ENCODE measurements at places on chromosomes 5 and 9.
A peak's percentile ranks its signal among the peaks of the same experiment; 100 is the strongest.

- no peak overlapping the region for H3K27ac ChIP-seq
- peaks cover 2% of the 10 kb centered on the region for H3K27me3 ChIP-seq
- H3K4me1 ChIP-seq: no peaks in the 10 kb centered on the region
- H3K36me3 ChIP-seq: peaks cover 8% of the 10 kb centered on the region
- no peak for DNase-seq
Measured at GRCh38 chr5:61423487-61424145, 91.6 kb downstream of the ZSWIM6 start.

DNA sequence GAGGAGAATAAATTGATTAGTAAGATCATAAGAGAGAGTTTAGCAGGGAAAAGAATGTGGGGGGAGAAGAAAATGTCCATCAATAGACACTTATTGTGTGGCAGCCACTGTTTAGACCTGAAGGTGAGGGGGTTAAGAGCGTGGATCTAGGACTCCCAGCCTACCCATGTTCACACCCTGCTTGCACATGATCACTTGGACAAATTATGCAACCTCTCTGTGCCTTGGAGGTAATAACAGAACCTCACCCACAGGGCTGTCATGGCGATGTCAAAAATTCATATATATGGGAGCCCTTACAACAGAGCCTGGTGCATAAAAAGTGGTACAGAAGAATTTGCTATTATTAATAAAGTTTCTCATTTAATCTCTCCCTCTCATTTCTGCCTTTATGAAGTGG lies 86.0 kb upstream of the EQTN start:
- H3K27me3 ChIP-seq: peaks cover 2% of the 10 kb centered on the region
- H3K36me3 ChIP-seq: no peaks in the 10 kb centered on the region
- H3K4me3 ChIP-seq: no peak overlapping the region
- no peak overlapping the region for H3K27ac ChIP-seq
- peaks cover 2% of the 10 kb centered on the region for H3K4me1 ChIP-seq

DNA sequence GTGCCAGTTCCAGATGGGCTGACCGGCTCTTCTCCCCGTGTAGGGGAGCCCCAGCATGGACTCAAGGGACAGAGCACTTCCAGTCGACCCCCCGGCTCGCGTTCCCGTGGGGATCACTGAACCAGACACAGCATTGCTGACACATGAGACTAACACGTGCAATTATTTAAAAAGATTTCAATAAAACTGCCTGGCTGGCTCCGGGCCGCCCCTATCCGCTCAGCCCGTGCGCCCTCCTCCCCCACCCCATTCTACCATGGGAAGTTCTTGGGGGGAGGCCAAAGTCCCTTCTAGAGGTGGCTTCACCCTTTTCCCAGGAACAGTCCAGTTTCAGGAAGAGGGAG lies 4.7 kb downstream of the TESK1 start:
- no peak overlapping the region for H3K4me3 ChIP-seq
- peaks cover 9% of the 10 kb centered on the region for H3K27me3 ChIP-seq
- no peaks in the 10 kb centered on the region for H3K4me1 ChIP-seq
- DNase-seq: no peak
- H3K36me3 ChIP-seq: no peaks in the 10 kb centered on the region
- no peak overlapping the region for H3K27ac ChIP-seq

DNA sequence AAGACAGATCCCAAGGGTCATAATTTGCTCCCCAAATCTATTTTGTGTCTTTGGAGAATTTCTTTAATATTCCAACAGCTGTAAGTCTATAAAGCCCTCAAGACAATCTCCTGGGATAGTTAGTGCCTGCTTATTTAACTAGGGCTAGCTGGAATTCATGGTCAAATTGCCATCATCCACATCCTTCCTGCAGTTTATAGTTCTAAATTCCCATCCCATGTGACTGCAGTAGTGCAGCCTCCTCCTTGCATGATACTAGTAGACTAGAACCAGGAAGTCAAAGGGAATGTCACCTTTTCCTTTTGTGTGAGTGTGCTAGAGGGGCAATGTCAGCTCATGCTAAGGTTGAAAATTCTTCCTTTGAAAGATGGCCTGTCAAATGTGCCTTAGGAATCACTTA lies 214.8 kb upstream of the PIK3R1 start:
- H3K27me3 ChIP-seq: peaks cover 3% of the 10 kb centered on the region
- no peak overlapping the region for H3K27ac ChIP-seq
- H3K4me3 ChIP-seq: no peak overlapping the region
- H3K4me1 ChIP-seq: peaks cover 9% of the 10 kb centered on the region
- no peaks in the 10 kb centered on the region for H3K36me3 ChIP-seq

GRCh38 chr9:124843456-124844034 lies 9.7 kb upstream of the WDR38 start:
- no peak overlapping the region for H3K4me3 ChIP-seq
- DNase-seq: no peak

GRCh38 chr5:83281658-83282057 lies 189.9 kb upstream of the VCAN start:
- H3K4me1 ChIP-seq: no peaks in the 10 kb centered on the region
- no peak for DNase-seq
- no peak overlapping the region for H3K27ac ChIP-seq

DNA sequence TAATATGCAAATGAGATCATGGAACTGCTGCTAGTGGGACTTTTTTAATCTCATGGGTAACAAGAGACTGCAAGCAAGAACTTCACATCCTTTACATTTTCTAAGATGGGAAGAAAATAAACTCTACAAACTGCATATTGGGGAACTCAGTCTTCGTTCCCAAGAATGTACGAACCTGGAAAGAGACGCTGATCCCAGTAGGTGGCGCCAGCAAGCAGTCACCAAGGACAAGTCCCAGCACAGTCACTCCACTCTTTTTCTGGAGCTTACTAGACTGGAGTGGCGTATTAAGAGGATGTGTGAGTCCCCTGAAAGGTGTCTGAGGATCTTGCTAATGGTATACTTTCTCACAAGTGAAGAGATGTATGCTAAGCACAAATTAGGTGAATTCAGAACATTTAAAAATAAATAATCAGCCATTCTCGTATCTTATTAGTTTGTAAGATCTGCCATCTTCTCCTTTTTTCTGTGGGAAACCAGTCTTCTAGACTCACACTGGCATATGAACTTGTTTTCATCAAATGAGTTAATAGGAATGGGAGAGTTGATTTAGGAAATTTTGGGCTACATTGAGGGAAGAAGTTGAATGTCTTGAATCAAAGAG lies 16.0 kb upstream of the PUM3 start:
- H3K27ac ChIP-seq: no peak overlapping the region
- peak; percentile 85 for DNase-seq
- no peaks in the 10 kb centered on the region for H3K36me3 ChIP-seq
- no peaks in the 10 kb centered on the region for H3K4me1 ChIP-seq
- peaks cover 4% of the 10 kb centered on the region for H3K27me3 ChIP-seq
- no peak overlapping the region for H3K4me3 ChIP-seq

GRCh38 chr9:85171163-85171562 lies 501.6 kb downstream of the NTRK2 start:
- DNase-seq: no peak
- H3K27me3 ChIP-seq: peaks cover 1% of the 10 kb centered on the region
- H3K36me3 ChIP-seq: peaks cover 7% of the 10 kb centered on the region
- no peak overlapping the region for H3K4me3 ChIP-seq
- no peak overlapping the region for H3K27ac ChIP-seq

DNA sequence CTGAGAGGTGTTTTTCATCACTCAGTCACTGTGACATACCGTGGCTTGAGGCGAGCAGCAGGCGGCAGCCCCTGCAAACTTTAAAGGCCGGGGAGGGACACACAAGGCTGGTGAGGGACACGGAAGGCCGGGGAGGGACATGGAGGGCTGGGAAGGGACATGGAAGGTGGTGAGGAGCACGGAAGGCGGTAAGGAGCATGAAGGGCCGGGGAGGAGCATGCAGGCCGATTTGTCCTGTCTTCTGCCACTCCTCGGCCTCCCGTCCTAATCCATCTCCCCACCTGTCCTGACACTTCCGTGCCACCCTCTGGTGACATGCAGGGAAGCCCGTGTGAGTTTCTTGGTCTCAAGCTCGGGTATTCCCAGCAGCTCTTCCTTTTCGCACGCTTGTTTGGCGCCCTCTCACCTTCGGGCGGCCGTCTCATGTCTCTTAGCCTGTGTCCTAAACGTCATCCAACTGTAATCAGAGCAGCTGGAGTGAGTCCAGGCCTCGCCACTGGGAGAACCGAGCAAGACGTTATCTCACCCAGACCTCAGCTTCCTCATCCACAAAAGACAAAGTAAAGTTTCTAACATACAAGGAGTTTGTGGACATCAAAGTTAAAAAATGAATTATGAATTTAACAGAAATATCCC lies 126.5 kb downstream of the MRPL36 start:
- no peak overlapping the region for H3K27ac ChIP-seq
- DNase-seq: no peak
- peaks cover 8% of the 10 kb centered on the region for H3K27me3 ChIP-seq
- peaks cover 5% of the 10 kb centered on the region for H3K4me1 ChIP-seq

GRCh38 chr5:139393497-139394122 lies 1.3 kb downstream of the PROB1 start:
- no peaks in the 10 kb centered on the region for H3K36me3 ChIP-seq
- no peak overlapping the region for H3K27ac ChIP-seq
- no peak for DNase-seq
- peaks cover 14% of the 10 kb centered on the region for H3K27me3 ChIP-seq

GRCh38 chr5:154811653-154812465 lies 38.5 kb downstream of the FAXDC2 start:
- peaks cover 6% of the 10 kb centered on the region for H3K27me3 ChIP-seq
- no peaks in the 10 kb centered on the region for H3K4me1 ChIP-seq

GRCh38 chr5:141657404-141657803 lies 6.2 kb upstream of the FCHSD1 start:
- no peaks in the 10 kb centered on the region for H3K4me1 ChIP-seq
- H3K27ac ChIP-seq: no peak overlapping the region
- H3K27me3 ChIP-seq: peaks cover 6% of the 10 kb centered on the region

GRCh38 chr5:124972703-124973102 lies 226.3 kb upstream of the ZNF608 start:
- no peaks in the 10 kb centered on the region for H3K36me3 ChIP-seq
- no peak overlapping the region for H3K27ac ChIP-seq
- no peaks in the 10 kb centered on the region for H3K27me3 ChIP-seq

DNA sequence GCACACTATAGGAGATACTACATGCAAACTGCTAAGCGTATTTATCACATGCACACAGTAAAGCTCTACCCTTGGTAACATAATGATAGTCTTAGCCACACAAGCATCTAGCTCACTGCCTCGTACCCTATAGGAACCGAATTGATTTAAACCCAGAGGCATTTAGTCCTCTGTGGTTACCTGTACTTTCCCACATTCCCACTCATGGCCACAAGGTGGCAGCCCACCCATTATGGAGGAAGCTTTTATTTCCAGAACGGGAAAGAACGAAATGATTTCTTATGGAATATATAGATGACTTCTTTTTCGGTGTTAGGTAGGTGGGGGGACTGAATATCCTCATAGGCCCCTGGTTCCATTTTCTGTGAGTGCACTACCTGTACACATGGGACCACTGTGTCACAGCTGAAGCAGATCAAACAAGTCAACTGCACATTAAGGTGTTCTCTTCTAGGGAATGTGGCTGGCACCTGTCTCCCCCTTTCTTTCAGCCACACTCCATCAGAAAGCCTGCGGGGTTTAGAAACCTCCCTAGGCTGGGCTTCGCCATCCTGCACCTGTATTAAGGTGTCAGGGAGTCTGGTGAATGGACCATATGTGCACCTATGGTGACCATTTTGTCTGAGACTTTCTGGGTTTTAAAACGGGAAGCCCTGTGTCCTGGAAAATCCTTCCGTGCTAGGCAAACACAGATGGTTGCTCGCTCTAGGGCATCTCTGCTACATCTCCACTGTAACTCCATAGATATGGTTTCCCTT lies 313.2 kb downstream of the SLIT3 start:
- no peaks in the 10 kb centered on the region for H3K36me3 ChIP-seq
- H3K4me3 ChIP-seq: no peak overlapping the region
- peaks cover 2% of the 10 kb centered on the region for H3K27me3 ChIP-seq
- DNase-seq: peak; percentile 88
- no peak overlapping the region for H3K27ac ChIP-seq

DNA sequence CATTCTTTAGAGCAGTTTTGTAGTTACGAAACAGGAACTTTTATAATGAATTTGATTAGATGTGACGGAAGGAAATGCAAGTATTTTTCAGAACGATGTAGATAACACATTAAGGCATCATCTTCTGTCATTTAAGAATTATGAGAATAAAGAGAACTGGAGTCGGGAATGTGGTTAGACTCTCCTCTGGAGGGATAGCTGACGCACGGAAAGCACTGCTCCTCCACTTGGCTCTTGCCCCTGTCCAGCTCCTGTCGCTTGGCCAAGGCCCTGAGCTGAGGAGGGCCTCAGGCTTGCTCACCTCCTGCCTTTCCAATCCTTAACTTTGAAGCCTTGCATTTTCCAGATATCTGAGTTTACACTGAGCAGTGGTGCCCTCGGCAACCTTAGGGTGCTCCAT lies 60.5 kb downstream of the MAP1B start:
- peaks cover 34% of the 10 kb centered on the region for H3K27me3 ChIP-seq
- no peak overlapping the region for H3K27ac ChIP-seq
- no peak for DNase-seq
- peaks cover 75% of the 10 kb centered on the region for H3K4me1 ChIP-seq
- peaks cover 5% of the 10 kb centered on the region for H3K36me3 ChIP-seq

GRCh38 chr9:36929350-36929675 lies 104.8 kb downstream of the PAX5 start:
- H3K4me1 ChIP-seq: no peaks in the 10 kb centered on the region
- H3K36me3 ChIP-seq: peaks cover 7% of the 10 kb centered on the region
- no peak for DNase-seq
- no peak overlapping the region for H3K27ac ChIP-seq
- H3K27me3 ChIP-seq: peaks cover 2% of the 10 kb centered on the region
- H3K4me3 ChIP-seq: no peak overlapping the region

- DNase-seq: no peak
- no peak overlapping the region for H3K4me3 ChIP-seq
- peaks cover 5% of the 10 kb centered on the region for H3K36me3 ChIP-seq
- H3K4me1 ChIP-seq: no peaks in the 10 kb centered on the region
- peaks cover 3% of the 10 kb centered on the region for H3K27me3 ChIP-seq
Measured at GRCh38 chr9:123883634-123884033, 46.3 kb downstream of the DENND1A start.

GRCh38 chr5:31434898-31435297 lies 97.0 kb downstream of the DROSHA start:
- no peaks in the 10 kb centered on the region for H3K36me3 ChIP-seq
- H3K4me1 ChIP-seq: peaks cover 19% of the 10 kb centered on the region
- H3K27ac ChIP-seq: no peak overlapping the region
- H3K27me3 ChIP-seq: peaks cover 2% of the 10 kb centered on the region

GRCh38 chr9:69600314-69601047 lies 71.7 kb downstream of the APBA1 start:
- H3K27ac ChIP-seq: no peak overlapping the region
- DNase-seq: no peak
- peaks cover 3% of the 10 kb centered on the region for H3K27me3 ChIP-seq
- H3K4me1 ChIP-seq: peaks cover 4% of the 10 kb centered on the region
- H3K36me3 ChIP-seq: no peaks in the 10 kb centered on the region
